Kidney epithelial cell (primary cell): ENCODE measurements at places on chromosomes 6 and 20.

- no peak for DNase-seq
These were observed 43.3 kb downstream of the SCP2D1 start for GRCh38 chr20:18856873-18857272.

GRCh38 chr20:25339608-25340007 lies 51.0 kb downstream of the ABHD12 start:
- no peak for DNase-seq

DNA sequence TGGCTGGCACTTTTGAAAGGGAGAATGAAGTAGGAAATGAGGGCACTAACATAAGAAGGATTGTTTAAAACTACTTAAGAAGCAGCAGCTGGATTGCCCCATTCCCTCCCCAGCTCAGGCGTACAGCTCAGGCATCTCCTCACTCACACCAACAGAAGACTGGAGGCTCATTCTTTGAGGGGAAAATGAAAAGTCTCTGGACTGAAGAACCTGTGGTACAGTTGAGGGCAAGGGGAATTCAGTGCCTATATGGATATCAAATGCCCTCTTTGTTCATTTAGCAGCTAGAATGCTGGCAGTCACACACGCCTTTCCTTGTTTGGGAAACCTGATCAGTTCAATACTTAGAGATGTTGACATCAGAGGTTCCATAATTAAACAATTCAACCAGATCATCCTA lies 502.1 kb upstream of the SOX4 start:
- no peak for DNase-seq

- no peak for DNase-seq
These were observed 192.3 kb upstream of the THBS2 start for GRCh38 chr6:169445661-169446581.

DNA sequence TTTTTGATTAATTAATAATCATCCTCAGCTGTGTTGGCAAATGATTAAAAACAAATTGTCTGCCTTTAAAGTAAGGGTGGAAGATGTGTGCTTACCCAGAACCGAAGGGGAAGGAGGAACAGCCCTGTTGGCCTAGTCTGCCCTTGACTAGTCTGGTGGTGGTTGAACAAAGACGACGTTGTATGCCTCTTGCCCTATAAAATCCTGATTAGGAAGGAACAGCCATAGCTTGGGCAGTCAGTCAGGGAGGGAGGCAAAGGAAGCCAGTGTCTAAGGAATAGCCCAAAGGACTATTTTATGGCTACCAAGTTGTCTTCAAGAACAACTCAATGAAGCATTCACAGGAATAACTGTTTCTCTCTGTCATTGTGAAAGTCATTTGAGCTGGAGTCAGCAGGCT lies 70.7 kb downstream of the PRDM1 start:
- DNase-seq: no peak

GRCh38 chr6:100662264-100662663 lies 197.5 kb upstream of the SIM1 start:
- no peak for DNase-seq
